ENCODE measurements at places on chromosomes 7 and 10. TPM values are rescaled to one million over a fixed set of nuclear protein-coding genes. Genes with fewer than 3 reads are reported as not detected.

PON1 gene
- not detected for total RNA-seq

PNLIPRP1 gene
- total RNA-seq = not detected

HTR5A gene
- not detected for total RNA-seq

ABCB4 gene
- 0.67 TPM for total RNA-seq

AHR gene
- total RNA-seq = not detected

FLNC gene
- total RNA-seq = not detected

LEP gene
- not detected for total RNA-seq

JAKMIP3 gene
- total RNA-seq = 0.07 TPM
